ENCODE measurements at places on chromosomes 4 and X.

- DNase-seq, result peak; percentile 73
Measured at GRCh38 chr4:2255501-2256155, 6.3 kb downstream of the MXD4 start.

- DNase-seq, result no peak
Measured at GRCh38 chr4:151304755-151305154, 20.6 kb downstream of the SH3D19 start.

- DNase-seq, result no peak
Measured at GRCh38 chr4:25896776-25897539, 17.1 kb upstream of the SMIM20 start.

DNA sequence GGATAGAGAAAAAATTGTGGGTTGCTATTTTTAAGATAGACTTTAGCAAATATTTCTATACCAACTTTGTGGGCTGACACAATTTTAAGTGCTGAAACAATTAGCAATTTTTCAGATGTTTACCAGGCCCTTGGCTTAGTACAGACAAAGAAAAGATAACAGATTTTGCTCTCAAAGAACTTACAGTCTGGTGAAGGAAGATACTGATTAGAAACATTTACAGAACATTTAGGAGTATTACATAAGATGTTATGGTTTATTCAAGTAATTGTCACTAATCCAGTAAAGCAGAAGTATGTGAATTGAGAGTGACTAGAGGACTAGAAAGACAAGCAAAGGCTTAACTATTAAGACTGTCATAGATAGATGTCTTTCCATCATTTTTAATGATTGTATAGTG lies 35.3 kb upstream of the NDUFC1 start:
- no peak for DNase-seq

DNA sequence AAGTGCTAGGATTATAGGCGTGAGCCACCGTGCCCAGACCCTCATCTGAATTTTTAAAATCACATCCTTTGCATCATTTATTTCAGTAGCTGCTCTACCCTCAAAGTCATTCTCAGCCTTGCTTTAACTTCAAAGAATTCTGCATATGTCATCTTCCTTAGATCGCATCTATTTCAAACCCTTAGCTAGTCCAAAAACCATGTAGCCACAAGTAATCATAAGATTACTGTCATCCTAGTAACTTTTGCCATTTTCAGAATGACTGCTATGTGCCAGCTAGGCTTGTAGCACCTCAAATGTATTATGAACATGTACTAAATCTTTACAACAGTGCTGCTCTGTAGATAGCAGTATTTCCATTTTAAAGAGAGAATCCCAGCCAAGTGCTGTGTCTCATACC lies 45.5 kb upstream of the KLF3 start:
- no peak for DNase-seq

- DNase-seq, result no peak
Measured at GRCh38 chr4:108146336-108146735, 22.4 kb downstream of the LEF1 start.

DNA sequence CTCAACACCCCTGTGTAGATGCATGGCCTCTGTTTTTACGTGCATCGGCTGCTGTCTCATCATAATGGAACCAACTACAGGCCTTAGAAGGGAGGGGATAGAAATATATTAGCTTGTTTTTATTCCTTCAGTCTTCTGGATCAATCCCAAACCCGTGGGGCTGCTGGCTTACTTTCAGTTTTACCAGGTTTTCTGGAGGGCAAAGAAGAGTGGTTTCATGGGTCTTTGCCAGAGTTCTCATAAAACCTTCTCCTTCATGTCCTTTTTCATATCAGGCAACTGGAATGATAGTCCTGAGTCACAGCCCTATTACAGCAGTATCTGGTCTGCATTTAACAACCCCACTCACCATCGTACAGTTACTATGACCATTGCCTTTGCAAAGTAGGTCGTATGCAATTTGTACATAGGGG lies 34.6 kb downstream of the PPP2R2C start:
- no peak for DNase-seq

- no peak for DNase-seq
Measured at GRCh38 chr4:182764642-182765041, 152.5 kb downstream of the DCTD start.

- DNase-seq, result no peak
Measured at GRCh38 chrX:39817754-39818470, 279.8 kb downstream of the BCOR start.

DNA sequence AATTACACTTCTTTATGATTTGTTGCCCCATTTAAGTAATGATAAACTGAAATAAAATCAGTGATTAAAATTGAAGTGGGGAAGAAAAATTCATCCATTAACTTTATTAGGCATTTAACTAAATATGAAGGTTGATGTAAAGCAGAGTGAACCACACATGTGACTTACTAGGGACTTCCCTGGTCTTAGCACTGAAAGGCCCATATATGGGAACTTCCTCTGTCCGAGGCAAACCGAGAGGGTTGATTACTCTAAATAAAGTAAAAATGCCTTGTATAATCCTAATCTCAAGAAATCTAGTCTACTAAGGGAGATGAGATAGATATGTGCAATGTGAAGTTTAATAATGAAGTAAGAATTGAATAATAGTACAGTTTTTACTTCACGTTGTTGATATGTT lies 403.9 kb upstream of the RPS6KA3 start:
- DNase-seq, result no peak

- DNase-seq, result no peak
Measured at GRCh38 chrX:134558133-134558532, 98.2 kb downstream of the HPRT1 start.

GRCh38 chrX:132940727-132941327 lies 17.6 kb downstream of the HS6ST2 start:
- no peak for DNase-seq

DNA sequence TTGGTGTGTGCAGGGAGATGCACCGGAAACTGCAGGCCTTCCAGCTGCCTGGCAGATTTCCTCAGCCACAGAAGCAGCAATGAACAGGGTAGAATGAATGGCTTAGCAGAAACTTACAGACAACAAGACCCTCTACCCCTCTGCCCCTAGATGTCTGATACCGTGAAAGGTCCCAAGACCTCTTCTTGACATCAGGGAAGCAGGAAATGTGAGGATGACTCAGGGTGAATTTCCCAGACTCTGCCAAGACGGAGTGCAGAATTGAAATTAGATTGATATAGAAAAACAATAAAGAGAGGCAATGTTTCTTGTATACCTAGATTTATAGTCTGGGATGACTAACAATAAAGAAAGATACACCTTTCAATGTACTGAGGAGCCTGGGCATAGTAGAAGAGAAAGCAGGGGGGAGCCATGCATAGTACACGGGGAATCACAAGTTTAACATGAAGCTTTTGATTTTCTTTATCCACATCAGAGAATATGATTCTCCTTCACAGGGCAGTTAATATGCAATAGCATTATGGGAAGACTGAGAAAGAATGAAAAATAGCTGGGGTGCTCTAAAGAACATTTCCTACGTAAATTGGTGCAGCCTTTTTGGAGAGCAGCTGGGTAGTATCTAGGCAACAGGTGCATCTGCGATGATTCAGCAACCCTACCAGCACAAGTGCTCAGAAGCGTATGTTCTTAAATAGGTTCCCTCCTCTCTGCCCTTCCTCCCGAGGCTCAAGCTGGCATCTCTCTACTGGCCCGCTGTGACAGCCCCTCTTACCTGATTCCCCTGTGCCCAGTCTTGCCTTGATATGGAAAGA lies 18.3 kb upstream of the CXCR3 start:
- no peak for DNase-seq

GRCh38 chr4:108751321-108751720 lies 11.5 kb downstream of the ETNPPL start:
- DNase-seq, result no peak

- peak; percentile 60 for DNase-seq
Measured at GRCh38 chrX:153969125-153969903, 2.3 kb downstream of the HCFC1 start.

DNA sequence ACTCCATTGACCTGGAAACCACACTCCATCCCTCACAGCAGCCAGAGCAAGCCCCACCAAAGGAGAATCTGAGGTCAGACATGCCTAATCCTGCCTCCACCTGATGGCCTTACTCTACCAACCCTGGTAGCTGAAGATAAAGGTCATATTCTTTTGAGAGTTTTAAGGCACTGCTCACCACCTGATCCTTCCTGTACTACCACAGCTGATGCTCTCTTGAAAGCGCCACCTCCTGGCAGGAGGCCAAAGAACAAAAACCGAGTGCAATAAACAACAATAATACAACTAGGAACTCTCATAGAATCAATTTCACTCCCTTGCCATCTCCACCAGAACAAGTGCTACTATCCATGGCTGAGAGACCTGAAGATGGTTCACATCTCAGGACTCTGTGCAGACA lies 301.6 kb downstream of the NAF1 start:
- DNase-seq, result no peak

DNA sequence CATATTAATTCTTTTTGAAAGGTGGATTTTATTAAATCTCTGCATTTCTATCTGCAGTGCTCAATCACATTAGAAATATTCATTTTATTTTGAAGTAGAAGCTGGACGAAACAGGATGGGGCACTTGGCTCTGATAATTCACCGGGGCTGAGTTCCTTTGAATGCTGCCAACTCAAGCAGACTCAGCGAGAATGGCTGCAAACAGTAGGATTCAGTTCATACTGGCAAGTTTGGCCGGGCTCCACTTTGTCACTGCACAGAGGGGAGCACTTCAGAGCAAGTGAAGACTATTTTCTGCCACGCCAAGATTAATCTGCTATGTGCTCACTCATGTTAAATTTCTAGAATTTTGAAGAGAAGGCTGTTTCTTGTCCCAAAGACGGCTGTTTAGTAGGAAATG lies 30.7 kb upstream of the KLHL8 start:
- DNase-seq, result no peak

- no peak for DNase-seq
Measured at GRCh38 chr4:102623622-102624021, 122.5 kb downstream of the NFKB1 start.

Measured in ovary (tissue), 10 donors.